ENCODE measurements at places on chromosomes 1 and 21.

DNA sequence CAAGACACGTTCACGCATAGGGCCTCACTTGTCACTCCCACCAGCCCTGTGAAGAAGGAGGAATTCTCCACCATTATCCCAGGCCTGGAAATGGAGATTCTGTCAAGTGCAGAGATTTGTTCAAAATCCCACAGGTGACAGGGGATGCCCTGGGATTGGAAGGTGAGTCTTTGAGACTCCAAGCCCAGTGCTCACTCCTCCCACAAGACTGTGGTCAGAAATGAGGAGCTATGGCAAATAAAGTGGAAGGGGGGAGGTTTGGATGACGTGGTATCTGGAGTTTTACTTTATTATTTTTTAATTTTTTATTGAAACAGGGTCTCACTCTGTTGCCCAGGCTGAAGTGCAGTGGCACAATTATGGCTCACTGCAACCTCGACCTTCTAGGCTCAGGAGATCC, 12.8 kb upstream of the FOXO6 start:
- DNase-seq = no peak

DNA sequence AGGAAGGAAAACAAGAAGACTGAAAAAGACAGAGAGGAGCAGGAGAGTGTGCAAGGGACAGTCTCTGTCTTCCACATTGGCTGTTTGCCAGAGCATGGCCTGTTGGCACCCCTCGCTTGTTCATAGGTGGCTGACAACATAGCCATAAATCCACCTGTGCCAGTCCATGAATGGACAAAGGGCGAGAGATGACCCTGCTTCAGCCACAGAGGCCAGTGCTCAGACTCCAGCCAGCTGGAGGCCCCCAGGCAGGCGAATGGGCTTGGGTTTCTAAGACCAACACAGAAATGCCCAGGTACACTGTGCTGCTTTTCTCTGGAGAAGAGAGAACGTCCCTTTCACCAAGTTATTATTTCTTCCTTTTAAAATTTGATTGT, 60.6 kb downstream of the RIPK4 start:
- no peak for DNase-seq

- DNase-seq = peak; percentile 2
These were observed 156.9 kb upstream of the GJB5 start for GRCh38 chr1:34597877-34598514.

- no peak for DNase-seq
These were observed 6.1 kb downstream of the KIF26B start for GRCh38 chr1:245160741-245161400.

- DNase-seq = no peak
These were observed 156.0 kb downstream of the PGBD5 start for GRCh38 chr1:230270185-230270558.

Measured in NCI-H446 treated with DMSO at 0.1 percent for 48 hours (cell line).